ENCODE measurements at places on chromosomes 3 and 15. TPM values are rescaled to one million over a fixed set of nuclear protein-coding genes. Genes with fewer than 3 reads are reported as not detected.

The GTPBP8 gene
- total RNA-seq, result 42.8 TPM

The HTR3E gene
- total RNA-seq, result not detected

The PAK6 gene
- total RNA-seq, result not detected

The ICE2 gene
- total RNA-seq, result 47.0 TPM

The DHFR2 gene
- total RNA-seq, result 2.6 TPM

The GREM1 gene
- total RNA-seq, result 0.07 TPM

The GPR160 gene
- 2.6 TPM for total RNA-seq

The NR1I2 gene
- not detected for total RNA-seq

The SLC12A8 gene
- total RNA-seq, result 0.20 TPM

The MITF gene
- total RNA-seq, result 3.3 TPM

All from pulmonary artery endothelial cell (primary cell).